Fibroblast of the conjunctiva (primary cell): ENCODE measurements at places on chromosomes 5 and 9.

DNA sequence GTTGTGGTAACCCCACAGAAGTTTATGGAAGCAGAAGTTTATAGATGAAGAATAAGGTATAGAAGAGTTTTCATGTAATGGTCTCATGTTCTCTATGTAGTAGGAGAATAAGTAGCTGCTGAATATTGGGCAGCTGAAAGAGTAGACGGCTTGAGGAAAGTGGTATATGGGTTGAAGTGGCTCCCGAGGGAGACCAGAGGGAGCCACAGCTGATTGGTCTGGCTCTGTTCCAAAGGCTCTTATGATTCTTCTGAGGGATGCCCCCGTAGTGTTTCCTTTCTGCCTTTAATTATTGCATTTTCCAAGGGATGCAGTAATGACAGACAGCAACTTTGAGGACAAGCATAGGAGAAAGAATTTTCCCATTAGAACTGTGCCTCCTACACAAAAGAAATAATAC, 30.1 kb upstream of the TENT2 start:
- DNase-seq = no peak

DNA sequence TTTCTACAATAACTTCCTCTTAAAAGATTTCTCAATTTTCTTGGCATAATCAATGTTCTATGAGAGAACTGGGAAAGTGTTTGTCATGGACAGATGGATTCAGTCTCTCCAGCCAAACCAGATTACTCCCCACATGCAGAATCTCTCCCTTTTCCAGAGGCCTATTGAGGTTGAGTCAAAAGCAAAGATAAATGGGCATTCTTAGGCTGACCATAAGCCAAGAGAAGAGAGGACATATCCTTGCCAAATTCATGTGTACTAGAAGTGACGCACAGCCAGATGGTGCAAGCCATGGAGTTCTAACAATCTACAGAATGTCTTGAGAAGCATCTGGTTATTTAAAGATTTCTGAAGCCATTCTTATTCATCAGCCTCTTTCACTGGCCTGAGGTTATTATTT, 2115.0 kb downstream of the MAT2B start:
- DNase-seq = no peak

- no peak for DNase-seq
Measured at GRCh38 chr5:61622156-61622555, 290.1 kb downstream of the ZSWIM6 start.

DNA sequence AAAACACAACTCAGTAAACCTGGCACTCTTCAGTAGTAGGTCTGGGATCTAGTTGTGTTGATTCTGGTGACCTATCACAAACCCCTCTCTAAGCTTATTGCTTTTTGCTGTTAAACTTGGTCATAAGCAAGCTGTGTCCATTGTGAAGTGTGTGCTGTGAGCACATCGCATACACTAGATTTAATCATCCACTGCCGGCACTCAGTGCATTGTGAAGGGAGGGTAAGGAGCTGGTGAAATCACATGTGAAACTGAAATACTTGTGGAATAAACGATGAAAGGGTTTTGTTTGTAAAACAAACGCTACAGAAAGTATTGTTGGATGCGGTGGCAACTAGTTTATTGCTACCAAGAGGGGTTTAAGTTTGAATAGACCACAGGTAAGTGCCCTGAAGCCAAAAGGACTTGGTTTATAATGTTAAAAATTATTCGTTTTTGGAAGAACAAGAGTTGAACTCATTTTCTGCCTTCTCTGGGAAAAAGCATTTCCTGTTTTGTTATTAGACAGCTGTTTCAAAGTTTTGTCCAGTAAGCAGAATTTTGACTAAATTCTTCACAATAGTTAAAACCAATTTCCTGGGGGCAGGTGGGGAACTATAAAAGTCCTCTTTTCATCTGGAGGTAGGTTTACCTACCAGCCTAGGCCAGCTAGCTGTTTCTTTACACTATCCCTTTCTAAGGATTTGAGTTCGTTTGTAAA, 24.6 kb downstream of the TJP2 start:
- DNase-seq = no peak

DNA sequence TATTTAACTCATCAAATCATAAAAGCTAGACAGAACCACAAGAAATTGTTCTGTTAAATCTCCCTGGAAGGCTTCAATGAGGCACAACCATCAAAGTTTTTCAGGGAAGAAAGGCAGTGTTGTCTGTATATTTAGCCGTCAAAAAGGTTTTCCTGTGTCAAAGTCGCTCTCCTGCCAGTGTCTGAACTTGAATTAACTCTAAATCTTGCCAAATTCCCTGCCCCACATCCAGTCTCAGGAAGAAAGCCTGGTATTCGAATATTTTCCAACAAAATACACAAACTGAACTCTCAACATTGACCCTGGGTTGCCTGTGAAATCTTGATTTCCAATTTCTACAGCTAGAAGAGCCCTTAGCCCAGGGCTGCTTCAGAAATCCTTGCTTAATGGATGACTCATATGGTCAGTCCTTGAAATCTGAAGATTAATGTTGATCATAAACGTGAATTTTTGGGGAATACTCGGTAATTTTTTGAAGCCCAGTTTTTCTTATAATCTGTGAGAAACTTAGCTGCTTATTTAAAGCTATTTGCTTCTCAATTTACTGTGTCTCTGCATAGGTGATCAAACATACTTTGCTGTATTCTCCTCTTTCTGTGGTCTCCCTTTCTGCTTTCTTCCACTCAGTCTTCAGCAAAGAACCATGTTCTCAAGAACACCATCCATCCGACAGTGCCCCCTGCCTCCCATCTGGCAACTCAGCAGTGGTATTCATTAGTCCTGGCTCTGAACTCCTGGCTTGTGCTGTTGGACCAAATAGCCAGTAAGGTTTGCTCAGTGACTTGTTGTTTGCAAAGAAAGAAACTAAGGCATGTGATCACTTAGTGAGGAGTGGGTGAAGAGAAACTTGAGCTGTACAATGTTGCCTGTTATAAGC, 58.9 kb downstream of the NREP start:
- DNase-seq = no peak

DNA sequence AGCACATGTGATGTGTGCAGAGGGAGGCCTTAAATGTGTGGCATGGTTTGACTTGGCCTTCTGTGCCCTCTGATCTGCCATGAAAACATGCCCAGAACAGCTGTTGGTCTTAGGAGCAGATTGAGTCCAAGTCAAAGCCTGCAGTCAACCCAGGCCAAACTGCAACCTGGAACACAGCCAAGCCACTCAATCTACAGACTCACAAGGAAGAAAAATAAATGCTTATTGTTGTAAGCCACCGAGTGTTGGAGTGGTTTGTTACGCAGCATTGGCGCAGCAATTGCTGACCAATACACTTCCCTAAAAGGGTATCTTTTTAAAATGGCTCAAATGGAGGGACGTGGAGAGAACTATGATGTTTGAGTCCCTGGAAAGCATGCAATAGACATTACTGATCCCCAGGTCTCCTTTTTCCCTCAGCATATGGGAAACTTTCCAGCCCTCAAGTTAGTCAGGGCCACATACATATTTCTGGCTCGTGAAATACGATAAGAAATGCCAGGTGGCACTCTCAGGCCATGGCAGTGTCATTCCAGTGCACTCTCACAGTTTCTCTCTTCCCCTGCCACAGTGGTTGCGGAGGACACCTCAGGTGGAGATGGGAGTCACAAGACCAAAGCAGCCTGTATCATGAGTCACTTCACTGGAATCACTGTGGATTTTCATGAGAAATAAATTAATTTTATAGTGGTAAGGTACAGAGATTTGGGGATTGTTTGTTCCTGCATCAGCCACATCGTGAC, 168.0 kb upstream of the ZNF618 start:
- no peak for DNase-seq

GRCh38 chr9:74953235-74953751, 581 bp upstream of the C9orf40 start:
- DNase-seq = peak; percentile 57

GRCh38 chr5:84191281-84191680, 193.4 kb downstream of the EDIL3 start:
- no peak for DNase-seq

DNA sequence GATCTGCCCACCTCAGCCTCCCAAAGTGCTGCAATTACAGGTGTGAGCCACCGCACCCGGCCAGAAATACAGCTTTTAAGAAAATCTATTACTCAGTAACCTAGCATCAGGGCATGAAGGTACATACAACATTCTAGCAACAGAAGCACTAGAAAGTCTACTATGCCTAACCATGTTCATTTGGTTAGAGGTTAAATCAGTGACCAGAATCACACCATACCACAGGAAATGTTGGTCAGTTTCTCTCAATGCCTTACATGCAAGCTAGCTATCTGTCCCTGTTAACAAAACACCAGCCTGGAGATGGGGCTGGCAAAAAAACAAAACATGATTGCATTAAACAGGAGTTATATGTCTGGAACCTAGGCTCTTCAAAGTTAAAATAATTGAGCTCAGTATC, 104.1 kb downstream of the STRBP start:
- DNase-seq = no peak

- DNase-seq = no peak
Measured at GRCh38 chr9:92911511-92912475, 34.0 kb upstream of the ZNF484 start.

- DNase-seq = no peak
Measured at GRCh38 chr5:177964471-177964870, 31.6 kb downstream of the PROP1 start.

GRCh38 chr5:172004824-172005237, 1.6 kb downstream of the FBXW11 start:
- no peak for DNase-seq

DNA sequence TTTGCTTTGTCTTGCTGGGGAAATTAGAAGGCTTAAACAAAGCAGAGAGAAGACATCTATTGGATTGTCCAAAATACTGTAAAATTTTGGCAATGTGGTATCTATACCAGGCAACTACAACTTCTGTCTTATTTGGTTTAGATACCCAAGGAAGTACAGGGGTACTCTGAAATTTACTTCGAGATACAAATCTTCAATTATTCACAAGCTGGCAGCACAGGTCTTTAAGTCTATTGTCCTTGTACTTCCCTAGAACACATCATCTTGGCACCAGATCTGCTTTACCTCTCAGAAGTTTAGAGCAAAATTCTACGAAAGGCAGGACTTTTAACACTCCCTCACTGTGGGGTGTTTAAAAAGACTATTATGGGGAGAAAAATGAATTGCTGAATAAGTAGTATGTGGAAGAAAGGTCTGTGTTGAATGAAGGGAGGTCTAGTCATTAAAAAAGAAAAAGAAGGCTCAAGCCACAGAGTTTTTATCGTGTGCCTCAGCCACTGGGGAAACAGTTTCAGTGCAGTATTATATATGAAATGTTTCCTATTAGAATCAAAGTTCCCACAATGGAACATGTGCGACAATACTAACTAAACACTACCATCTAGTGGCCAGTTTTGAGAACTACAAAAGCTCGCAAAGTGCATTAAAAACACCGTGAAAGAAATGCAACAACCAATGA, 93.7 kb downstream of the PDE4D start:
- DNase-seq = peak; percentile 39

DNA sequence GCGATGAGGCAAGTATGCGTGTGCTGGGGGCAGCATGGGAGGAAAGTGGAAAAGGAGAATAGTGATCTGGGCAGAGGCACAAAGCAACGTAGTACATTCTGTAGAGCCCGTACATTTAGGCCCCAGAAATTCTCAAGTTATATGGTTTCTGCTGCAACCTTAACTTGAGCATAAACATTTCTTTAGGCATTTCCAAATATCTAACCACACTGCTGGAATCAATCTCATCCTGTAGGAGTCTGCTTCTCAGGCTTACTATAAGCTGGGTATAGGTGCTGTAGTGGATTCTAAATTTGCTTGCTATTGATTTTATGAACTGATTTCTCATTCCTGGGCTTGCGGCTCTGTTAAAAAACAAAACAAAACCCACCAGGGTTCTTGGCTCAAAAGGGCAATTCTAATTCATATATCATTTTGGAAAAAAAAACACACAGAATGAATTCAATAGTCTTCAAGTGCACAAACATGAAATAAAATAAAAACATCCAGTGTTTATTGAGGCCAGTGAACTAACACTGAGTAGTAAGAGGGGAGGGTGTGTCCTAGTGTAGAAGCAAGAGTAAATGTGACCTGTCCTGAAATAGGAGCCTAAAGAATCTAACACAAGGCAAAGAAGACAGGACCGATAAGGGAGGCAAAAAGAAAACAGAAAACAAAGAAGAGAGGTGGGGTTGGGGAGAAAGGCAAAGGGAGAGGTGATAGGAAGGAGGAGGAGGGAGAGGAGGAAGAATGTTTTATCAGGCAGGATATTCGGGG, 145.5 kb upstream of the LHFPL2 start:
- DNase-seq = no peak

DNA sequence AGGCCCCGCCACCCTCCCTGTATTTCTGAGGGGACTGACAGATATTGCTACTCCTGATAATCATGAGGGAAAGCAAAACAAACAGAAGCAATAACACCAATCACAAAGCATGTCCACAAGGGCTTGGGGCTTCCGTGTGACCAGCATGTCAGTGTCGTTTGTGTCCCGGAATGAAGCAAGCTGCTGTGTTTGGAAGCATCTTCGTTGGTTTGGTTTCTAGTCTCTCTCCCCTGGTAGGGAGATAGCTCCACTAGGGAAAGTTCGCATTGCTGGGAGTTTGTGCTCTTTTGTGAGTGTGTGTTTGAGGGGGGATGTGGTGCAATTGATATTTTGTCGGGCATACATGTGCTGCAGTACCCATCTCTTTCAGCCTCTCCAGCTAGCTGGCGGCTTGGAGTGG, 1.4 kb downstream of the GRIA1 start:
- DNase-seq = no peak

GRCh38 chr5:161600156-161600555, 53.6 kb upstream of the GABRB2 start:
- no peak for DNase-seq

GRCh38 chr9:128034821-128035652, 32.1 kb downstream of the NAIF1 start:
- peak; percentile 81 for DNase-seq

GRCh38 chr5:31807789-31808540, 169.0 kb downstream of the PDZD2 start:
- no peak for DNase-seq

GRCh38 chr5:34587355-34588241, 68.5 kb upstream of the RAI14 start:
- no peak for DNase-seq

GRCh38 chr5:75491621-75492020, 19.8 kb downstream of the CERT1 start:
- DNase-seq = no peak

- no peak for DNase-seq
Measured at GRCh38 chr5:159098603-159099436, 896 bp downstream of the EBF1 start.

DNA sequence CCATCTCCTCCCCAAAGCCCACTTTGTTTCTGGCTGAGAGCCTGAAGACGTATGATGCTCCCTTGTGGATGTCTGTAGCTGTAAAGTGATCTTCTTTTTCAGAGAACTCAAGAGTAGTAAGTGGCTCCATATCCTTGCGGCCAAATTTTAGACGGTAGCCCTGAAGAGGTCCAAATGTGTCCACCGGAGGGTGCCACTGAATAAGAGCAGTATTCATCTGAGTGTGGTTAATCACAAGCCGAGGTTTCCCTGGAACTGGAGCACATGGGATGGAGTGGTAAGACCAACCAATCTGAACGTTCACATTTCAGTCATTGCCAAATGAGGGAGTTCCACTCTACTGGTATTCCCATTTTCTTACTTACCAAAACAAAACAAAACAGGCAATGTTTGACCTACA, 686.5 kb upstream of the DMAC1 start:
- peak; percentile 33 for DNase-seq

- DNase-seq = no peak
Measured at GRCh38 chr5:93904917-93905316, 163.5 kb upstream of the POU5F2 start.
